GOT3 (cell line): ENCODE measurements at places on chromosomes 1 and 21.

GRCh38 chr1:203556047-203556851, 62.3 kb downstream of the OPTC start:
- DNase-seq, result peak; percentile 42

DNA sequence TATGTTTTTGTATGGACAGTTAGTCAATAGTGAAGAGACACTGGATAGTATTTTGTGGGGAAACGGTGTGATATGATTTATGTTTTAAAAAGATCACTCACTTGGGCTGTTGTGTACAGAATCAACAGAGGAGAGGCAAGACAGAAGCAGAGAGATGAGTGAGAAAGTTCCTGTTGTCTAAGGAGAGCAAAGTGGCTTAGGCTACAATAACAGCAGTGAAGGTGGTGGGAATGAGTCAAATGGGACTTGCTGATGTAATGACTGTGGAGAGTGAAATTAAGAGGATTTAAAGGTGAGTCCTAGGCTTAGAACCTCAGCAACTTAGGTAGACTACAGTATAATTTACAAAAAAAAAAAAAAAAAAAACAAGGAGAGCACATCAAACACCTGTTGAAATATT, 169.2 kb upstream of the HP1BP3 start:
- no peak for DNase-seq

GRCh38 chr1:9892563-9893528, 17.2 kb downstream of the CTNNBIP1 start:
- no peak for DNase-seq

DNA sequence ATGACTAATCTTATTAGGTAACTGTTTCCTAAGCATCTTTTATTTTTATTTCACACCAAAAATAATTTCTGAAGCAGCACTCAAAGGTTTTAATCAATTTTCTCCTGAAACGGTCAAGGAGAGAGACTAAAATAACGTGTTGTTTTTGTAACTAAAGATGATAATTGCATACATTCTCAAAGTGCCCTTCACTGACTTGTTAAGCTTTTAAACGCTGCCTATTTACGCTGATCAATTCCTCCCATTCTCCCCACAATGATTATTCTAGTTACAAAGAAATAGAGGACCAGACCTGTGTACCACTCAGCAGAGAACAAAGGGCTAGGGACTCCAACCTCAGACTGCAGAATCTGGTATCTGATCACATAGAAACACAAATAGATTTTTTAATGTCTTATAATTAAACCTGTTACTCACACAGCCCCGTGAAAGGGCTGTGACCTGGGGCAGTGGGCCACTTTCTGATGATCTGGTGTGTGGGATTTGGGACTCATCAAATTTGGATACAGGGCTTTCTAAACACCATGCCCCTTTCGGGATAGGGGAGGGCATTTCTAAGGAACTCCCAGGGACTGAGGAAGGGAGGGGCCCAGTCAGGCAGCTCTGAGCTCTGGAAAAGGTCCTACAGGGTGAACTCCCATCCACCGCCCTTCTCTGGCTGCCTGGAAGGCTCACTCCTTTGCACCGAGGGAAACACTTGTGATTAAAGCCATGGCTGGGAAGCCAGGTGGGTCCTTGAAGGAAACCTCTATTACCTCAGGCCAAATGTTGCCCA, 65.2 kb downstream of the BCAR3 start:
- DNase-seq, result no peak

- no peak for DNase-seq
Observed at GRCh38 chr1:156075775-156076204, 6.5 kb downstream of the MEX3A start.

- no peak for DNase-seq
Observed at GRCh38 chr1:41515131-41515678, 30.7 kb upstream of the EDN2 start.
